ENCODE measurements at places on chromosomes 16 and 17. TPM values are rescaled to one million over a fixed set of nuclear protein-coding genes. Genes with fewer than 3 reads are reported as not detected.

BRD7 gene
- total RNA-seq = 95.4 TPM

DNA sequence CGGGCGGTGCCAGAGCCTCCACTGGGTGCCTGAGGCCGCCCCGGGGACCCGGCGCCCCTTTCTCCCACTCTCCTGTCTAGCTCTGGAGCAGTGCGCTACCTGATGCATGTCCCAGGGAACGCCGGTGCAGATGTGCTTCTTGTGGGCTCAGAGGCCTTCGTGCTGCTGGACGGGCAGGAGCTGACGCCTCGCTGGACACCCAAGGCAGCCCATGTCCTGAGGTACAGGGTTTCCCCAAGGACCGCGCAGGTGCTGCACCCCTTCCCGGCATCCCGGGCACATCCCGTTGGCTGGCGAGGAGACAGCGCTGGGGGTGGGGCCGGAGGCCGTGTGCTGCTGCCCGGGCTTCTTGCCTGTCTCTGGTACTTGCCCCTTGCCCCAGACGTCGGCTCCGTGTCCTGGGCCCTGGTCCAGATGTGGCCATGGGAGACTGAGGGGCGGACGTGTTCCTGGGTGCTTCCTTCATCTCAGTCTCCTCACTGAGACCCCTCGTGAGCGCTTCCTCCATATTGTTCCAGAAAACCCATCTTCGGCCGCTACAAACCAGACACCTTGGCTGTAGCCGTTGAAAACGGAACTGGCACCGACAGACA, 12.5 kb downstream of the RGS11 start:
- no peak for DNase-seq

DNA sequence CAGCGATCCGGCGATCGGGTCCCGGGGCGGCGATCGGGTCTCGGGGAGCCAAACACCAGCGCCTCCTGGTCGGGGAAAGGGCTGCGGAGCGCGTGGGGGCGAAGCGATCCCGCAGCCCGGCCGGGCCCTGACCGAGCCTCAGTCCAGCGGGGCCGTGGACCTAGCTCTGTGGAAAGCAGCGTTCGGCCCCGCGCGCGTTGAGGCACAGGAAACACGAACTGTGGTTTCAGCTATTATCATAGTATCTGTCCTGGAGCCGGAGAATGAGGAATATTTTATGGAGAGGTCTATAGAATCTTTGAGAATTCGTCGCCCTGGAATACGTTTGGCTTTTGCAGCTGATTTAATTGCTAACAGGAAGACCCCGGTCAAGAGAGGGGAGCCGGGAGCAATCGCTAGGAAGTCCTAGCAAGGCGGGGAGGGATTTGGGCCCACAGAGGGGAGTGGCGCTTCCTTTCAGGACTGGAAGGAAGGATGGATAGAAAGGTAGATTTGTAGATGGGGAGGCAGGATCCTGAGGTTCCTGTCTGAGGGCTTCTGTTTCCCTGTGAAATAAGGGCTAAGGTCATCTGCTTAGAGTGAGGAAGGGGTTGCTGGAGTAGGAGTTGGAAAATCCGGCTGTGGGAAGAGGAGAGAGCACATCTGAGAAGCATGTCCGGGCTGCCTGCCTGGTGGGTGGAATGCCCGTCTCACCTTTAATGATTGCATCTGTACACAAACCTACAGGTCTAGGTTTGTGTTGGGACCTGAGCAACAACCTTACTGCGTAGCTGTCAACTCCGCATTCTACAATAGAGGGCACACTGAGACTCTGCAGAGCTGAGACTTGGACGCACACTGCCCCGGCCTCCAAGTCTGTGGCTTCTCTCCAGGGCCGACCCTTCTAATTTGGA, 770 bp downstream of the CCNF start:
- DNase-seq = peak; percentile 49

DNA sequence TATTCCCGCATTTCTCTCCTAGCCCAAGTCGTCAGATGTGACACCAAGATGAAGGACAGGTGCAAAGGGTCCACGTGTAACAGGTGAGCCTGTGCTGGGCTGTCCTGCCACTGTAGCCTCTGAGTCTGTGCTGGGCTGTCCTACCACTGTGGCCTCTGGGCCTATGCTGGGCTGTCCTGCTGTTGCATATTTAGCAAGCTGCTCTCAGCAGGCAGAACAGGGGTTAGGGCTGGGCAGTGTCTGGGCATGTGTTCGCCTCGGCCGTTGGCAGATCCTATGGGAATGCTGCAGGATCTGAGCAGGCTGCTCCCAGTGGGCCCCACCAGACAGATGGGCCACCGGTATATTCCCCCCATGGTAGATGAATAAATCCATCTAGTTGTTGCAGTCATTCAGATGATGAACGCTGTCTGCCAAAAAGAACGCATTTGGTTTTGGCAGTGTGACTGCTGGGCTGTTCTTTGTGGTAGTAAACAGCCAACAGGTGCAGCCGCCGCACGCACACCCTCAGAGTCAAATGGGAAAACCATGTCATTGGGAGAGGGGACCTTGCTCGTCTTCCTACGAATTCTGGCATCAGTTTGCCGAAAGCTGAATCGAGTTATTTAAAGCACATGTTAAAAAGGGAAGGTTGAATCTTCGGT, 49.2 kb downstream of the CRISPLD2 start:
- no peak for DNase-seq

TRIM16 gene
- total RNA-seq = 5.6 TPM

HOXB13 gene
- not detected for total RNA-seq

DNA sequence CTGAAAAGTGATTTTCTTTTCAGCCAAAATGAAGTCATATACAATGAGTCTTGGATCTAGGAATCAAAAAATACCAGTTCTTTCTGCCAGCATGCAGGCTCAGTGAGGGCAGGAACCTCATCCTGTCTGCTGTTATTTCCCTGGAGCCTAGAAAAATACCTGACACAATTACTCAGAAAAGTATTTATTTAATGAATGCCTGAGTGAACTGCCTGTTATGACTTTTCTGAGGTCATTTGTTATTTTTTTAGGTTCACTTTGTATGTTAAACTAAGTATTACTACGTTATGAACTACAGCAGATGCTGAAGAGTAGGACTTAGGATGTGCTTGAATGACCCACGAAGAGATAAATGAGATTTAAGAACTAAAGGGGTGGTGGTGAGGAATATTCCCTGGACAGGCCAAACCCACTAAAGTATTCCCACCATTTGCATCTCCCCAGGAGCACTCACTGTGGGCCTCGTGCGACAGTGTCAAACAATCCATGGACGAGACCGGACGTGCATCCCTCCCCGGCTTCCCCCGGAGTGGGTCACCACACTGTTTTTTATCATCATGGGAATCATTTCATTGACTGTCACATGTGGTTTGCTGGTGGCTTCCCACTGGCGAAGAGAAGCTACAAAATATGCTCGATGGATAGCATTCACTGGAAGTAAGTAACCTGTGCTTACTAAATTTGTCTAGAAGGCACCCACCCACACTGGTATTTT, 17.1 kb upstream of the VWA3A start:
- DNase-seq = no peak

- DNase-seq = peak; percentile 48
Measured at GRCh38 chr17:77372444-77373298, 231.9 kb downstream of the SEC14L1 start.

DNA sequence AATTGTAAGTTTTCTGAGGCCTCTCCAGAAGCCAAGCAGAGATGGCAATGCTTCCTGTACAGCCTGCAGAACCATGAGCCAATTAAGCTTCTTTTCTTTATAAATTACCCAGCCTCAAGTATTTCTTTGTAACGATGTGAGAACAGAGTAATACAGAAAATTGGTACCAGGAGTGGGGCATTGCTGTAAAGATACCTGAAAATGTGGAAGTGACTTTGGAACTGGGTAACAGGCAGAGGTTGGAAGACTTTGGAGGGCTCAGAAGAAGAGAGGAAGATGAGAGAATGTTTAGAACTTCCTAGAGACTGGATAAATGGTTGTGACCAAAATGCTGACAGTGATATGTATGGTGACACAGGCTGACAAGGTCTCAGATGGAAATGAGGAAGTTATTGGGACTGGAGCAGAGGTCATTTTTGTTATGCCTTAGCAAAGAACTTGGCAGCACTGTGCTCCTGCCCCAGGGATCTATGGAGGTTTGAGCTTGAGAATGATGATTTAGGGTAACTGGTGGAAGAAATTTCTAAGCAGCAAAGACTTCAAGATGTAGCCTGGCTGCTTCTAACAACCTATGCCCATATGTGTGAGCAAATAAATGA, 23.1 kb downstream of the PRDM7 start:
- no peak for DNase-seq

DNA sequence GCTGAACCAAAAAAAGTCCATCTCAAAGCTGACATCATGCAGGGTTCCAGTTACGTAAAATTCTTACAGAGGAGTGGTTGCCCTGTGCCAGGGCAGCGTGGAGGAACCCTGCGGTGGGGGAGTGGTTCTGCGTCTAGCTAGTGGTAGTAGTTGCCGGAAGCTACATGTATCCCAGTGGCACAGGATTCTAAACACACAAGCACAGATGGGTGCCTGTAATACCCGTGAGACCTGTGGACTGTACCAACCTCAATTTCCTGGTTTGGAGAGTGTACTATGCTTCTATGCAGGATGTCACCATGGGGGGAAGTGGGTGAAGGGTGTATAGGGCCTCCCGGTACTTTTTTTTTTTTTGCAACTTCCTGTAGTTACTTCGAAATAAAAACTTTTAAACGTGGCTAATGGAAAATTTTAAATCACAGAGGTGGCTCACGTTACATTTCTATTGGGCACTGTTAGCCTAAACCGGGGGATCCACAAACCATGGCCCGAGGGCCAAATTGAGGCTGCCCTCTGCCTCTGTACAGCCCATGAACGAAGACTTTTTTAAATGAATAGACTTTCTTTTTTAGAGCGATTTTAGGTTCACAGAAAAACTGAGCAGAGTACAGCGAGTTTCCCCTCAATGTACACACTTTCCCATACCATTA, 38.5 kb downstream of the TBC1D16 start:
- DNase-seq = peak; percentile 92

ARHGAP23 gene
- total RNA-seq = not detected

GRCh38 chr16:47847220-47847970, 308.4 kb downstream of the ABCC12 start:
- DNase-seq = no peak
